Activated CD8-positive, alpha-beta memory T cell treated with anti-CD3 and anti-CD28 coated beads for 48 hours (primary cell): ENCODE measurements at places on chromosomes 11 and 22.

DNA sequence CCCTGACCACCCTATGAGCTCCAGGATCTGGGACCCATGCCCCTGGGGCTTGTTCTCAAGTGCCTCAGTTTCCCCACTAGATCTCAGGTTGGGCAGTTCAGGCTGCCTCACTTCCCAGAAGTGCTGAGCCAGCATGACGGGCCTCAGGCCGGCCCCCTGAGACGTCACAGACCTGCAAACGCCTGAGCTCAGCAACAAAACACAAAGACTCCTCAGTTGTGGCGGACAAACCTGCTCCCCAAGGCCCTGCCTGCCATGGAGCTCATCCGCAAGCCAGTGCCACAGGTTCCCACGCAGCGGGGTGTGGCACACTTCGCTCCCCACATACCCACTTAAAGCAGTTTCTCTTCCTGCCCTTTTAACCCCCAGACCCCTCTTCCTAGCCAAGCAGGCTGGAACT lies 45.2 kb downstream of the NECTIN1 start:
- no peak for DNase-seq

DNA sequence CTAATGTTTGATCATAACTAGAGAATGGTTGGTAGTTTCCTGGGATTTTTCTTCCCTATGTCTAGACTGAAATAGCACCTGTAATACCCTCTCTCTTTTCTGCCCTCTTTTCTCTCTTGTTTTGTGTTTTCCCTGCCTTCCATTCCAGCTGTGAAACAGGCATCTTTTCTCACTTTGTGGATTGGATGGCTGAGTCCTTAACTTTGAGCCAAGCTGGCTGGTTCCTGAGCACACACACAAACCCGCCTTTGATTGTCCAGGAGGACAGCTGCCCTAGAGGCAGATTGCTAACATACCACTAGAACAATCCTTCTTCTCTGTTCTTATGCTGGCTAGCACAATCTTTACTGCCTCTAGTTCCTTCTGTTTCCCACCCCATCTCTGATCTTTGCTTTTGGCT lies 17.7 kb downstream of the CTNND1 start:
- DNase-seq, result no peak

GRCh38 chr11:24289301-24289700 lies 207.6 kb upstream of the LUZP2 start:
- no peak for DNase-seq

DNA sequence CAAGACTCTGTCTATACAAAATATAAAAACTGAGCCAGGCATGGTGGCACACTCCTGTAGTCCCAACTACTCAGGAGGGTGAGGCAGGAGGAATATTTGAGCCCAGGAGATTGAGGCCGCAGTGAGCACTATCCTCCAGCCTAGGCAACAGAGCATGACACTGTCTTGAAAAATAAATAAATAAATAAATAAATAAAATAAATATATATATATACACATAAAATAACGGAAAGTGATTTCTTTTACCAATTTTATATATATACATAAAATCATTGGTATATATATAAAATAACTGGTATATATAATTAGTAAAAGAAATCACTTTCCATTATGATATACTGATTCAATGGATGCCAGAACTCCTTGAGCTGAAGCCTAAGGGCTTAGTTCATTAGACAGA lies 91.8 kb downstream of the MRTFA start:
- DNase-seq, result no peak

DNA sequence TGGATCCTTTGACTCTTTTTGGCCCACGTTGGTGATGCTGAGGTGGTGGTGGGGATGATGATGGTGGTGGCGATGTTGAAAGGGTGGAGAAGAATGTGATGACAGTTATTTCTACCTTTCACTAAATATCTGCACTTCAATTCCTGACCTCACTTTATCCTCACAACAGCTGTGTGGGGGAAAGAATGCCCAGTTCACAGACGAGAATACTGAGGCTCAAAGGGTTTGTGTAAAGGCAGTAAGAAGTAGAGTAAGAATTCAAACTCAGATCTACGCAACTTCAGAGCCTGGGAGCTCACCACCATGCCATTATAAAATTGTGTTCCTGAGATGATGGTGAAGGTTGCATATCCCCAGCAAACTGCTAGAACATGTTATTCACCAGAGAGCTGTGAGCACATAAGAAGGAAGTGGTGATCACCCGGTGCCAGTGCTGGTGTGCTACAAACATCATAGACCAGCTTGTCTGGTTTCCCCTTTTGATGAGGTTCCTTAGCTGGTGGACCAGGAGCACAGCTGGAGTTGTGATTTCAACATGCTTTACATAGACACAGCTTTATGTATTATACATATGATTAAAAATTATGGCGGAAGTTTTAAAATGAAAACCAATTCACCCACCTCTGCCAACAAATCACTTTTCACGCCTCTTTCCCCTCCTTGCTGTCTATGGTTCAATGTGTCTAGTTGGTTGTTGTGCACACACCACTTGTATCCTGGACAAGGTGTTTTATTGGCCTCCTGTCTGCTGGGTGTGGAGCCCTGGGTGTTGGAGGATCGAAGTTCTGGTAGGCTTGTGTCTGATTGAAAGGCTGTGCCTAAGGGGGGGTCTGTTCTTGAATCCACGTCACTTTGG lies 6.2 kb downstream of the ST14 start:
- no peak for DNase-seq

GRCh38 chr11:99814738-99815137 lies 794.0 kb downstream of the CNTN5 start:
- no peak for DNase-seq

DNA sequence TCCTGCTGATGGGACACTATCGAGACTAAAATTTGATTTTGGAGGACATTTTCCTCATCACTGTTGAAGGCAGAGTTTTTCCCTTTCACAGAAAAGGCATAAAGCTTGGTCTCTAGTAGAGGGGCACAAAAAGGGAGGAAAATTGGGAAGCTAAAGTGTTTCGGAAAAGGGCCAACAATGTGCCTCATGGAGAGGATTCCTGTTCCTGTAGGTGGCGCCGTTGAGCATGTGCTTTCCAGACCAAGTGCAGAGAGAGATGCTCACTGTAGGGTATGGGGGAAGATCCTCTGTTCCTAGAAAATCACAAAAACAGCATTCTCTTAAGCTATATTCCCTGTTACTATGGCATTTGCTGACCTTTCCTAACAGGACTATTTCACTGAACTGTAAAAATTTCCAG lies 18.4 kb upstream of the OR4C5 start:
- no peak for DNase-seq

DNA sequence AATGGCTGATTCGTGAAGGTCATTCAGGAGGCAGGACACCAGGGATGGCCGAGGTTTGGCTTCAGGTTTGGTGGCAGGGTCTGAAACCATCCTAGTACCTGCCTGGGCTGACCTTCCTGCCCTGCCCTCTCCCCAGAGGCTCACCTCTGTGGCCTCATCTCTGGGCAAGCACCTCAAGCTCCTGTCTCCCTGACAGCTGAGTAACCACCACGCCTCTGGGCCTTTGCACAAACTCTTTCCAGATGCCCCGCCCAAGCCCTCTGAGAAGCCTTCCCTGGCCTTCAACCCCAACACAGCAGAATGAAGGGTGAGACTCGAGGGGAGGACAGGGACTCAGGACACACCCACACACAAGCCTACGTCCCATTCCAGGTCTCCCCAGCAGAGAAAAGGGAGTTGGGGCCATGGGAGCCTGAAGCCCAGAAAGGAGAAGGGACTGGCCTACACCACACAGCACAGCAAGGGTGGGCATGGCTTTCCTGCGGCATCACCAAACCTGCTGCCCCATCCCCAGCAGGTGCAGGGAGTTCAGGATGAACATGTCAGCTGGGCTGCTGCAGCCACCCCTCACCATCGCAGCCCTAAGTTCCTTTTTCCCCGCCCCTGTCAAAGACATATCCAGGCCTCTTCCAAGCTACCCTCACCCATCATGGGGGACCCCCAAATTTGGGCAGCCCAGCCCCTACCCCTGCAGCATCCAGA lies 2.4 kb downstream of the SHISA8 start:
- no peak for DNase-seq

DNA sequence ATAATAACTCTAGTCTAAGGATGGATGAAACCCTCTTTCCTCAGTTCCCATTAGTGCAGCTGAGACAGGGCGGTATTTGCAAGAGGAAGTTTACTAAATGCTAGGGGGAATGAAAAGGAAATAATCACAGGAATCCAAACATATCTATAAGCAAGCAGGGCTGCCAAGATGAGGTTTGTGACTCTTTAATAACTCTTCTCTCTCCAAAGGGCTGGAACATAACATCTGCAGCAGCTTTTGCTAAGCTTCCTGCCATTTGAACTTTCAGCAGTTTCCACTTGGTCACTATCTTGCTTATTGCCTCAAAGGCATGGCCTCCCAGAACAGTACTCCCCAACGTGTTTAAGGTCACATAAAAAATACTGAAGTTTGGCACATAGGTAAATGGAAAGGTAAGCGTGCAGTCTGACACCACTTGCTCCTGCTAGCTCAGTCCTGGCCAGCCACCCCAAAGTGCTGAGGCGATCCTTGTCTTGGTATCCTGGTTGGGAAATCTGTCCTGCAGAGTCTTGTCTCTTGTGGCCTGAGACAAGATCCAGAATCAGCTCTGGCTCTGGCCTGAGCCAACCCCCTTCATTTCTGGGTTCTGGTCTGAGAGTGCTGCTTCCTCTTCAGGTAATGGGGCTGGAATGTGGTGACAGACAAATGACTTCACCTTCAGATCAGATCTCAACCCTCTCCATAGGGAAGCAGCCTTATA lies 81.8 kb downstream of the KCNC1 start:
- DNase-seq, result no peak

GRCh38 chr11:98625526-98625925 lies 395.2 kb upstream of the CNTN5 start:
- no peak for DNase-seq

DNA sequence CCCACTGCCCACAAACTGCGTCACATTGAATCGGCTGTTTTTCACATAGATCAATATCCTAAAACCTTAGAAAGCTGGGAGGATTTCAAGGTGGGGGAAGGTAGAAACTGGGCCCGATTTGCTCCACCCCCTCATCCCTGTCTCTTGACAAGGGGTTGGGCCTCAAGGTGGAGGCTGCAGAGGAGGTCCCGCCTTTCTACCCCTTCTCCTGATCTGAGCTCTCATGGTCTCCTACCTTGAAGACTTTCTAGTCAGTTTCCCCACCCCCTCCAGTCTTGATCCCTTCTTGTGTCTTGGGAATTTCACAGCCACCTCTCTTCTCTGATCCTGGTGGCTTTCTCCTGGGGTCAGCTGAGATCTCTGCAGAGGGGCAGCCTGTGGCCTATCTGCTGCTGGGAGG lies 4.5 kb upstream of the STARD10 start:
- no peak for DNase-seq

- no peak for DNase-seq
Observed at GRCh38 chr11:849104-849824, 6.6 kb downstream of the TSPAN4 start.

DNA sequence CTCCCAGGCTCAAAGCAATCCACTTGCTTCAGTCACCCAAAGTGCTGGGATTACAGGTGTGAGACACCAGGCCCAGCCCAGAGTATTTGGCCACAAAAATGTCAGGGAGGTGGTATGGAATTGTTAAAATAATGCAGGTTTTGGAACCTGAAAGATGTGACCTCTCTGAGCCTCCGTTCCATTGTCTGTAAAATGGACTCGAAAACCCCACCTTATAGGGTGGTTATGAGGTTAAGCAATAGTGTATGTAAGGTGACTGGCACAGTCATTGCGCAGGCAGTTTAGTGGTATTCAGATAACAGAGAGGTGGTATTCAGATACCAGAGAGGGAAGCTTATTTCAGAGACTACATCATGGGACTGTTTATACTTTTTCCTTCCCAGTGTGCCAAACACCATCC lies 52.5 kb upstream of the PRSS23 start:
- no peak for DNase-seq

GRCh38 chr22:36922105-36922608 lies 8.7 kb downstream of the CSF2RB start:
- DNase-seq, result no peak

DNA sequence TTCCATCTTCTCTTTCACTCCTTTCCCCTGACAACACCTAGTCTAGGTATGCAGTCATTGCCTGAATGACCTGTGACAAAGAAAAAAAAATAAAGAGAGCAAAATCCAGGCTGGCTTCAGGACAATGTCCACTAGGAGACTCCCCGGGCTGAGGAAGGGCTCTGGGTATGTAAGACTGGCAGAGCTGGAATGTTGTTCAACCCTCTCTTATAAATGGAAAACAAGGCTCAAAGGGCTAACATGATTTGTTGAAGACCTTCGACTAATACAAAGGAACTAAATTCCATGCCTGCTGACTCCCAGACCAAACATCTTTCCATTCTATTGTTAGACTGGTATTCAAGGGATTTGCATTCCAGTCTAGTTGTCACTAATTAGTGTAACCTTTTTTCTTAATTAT lies 122.2 kb downstream of the ARL14EP start:
- no peak for DNase-seq

DNA sequence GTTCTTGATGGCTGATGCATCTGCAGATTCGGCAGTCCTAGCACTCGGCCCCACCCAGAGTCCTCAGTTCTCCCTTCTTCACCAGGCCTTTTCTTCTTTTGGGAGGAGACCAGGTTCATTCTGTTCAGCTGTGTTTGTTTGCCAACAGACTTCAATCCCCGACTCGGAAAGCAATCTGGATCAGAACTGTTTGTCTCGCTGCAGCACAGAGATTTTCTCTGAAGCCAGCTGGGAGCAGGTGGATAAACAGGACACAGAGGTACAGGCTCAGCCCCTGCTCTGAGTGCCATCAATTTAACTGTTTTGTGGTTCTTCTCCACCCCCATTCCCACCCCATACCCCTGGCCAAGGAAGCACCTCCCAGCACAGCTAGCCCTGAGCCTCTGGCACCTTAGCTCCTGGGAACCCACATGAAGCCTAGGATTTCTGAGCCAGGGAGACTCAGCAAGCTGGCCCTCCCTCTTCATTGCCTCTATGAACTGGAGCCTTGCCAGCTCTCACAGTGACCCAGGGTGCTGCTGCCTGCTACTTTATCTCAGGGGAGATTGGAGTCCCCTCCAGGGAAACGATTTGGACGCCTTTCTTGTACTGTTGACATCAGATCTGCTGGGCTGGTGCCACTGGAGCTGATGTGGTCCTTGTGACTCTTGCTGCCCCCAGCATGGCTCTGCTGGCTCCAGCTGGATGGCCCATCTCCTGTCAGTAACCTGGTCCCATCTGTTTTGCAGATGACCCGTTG lies 58.2 kb upstream of the HORMAD2 start:
- DNase-seq, result no peak

- DNase-seq, result no peak
Observed at GRCh38 chr11:18987454-18988231, 48.4 kb upstream of the MRGPRX1 start.

GRCh38 chr11:72779495-72780128 lies 14.2 kb downstream of the STARD10 start:
- DNase-seq, result no peak

GRCh38 chr11:3822312-3822711 lies 14.0 kb downstream of the PGAP2 start:
- DNase-seq, result no peak
